ENCODE measurements at places on chromosomes 7 and 10.

GRCh38 chr10:63798599-63799498, 277.6 kb downstream of the REEP3 start:
- no peak for DNase-seq

DNA sequence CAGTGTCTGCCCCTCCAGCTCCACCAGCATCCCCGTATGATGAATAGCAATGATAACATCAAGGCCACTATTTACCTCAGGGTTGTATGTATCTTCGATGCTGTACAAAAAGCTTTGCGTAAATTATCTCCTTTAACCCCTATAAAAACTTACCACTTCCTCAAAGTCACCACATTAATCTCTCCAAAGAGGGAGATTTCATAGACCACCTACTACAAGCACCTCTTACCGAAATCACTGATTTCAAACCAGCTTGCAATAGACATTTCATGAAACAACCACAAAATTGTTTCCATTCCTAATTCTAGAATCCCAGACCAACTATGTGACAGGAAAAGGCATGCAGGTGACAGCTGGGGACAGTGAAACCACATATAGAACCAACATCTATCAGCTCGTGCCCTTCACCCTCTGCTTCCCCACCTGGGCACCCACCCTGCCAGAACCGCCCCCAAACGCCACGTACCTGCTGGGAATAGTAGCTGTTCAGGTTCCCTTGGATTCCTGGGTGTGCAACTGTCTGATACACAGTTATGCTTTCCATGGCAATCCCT, 20.1 kb upstream of the MMP21 start:
- no peak for DNase-seq

DNA sequence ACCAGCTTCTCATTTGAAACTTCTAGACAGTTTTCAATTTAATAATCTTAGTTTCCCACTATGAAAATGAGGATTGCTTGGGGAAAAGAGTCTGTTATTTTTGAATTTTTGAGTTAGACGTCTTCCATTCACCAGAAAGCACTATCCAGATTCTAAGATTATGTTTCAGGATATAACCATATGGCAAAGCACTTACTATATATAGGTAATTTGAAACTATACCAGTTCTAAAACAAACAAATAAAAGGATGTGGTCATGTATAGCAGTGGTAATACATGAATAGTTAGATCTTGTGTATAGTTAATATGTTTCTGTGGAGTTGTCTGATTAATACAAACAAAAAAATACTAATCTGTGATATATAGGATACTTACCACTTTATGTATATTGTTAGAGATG, 320.0 kb downstream of the EXOC4 start:
- no peak for DNase-seq

DNA sequence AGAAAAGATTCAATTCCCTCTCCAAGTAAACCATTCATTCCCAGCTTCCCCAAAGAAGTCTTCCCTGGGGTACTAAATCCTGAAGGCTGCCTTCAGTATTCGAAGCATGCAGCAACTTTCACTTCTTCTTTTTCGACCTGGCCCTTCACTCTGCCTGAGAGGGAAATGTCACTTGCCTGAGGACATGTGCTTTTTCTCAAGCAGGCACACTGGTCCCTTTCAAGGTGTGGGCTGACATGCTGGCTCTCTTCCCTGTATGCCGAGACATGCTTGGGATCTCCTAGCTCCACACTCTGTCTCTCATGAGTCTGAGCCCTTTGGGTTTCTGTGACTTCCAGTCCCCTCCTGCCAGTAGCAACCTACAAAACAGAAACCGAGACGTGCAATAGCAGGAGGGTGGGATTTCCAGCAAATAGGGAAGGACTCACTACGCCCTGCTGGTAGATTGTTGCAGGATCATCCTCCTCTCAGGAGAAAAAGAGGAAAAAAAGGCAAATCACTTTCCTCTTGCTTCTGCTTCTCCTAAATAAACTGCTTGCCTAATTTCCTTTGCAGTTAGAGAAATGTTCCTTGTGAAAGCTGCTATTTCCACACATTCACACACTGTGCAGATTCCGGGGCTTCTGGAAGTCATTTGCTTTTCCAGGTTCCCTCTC, 33.5 kb downstream of the FIGNL1 start:
- no peak for DNase-seq

GRCh38 chr10:86779220-86780017, 23.0 kb downstream of the BMPR1A start:
- DNase-seq, result no peak

DNA sequence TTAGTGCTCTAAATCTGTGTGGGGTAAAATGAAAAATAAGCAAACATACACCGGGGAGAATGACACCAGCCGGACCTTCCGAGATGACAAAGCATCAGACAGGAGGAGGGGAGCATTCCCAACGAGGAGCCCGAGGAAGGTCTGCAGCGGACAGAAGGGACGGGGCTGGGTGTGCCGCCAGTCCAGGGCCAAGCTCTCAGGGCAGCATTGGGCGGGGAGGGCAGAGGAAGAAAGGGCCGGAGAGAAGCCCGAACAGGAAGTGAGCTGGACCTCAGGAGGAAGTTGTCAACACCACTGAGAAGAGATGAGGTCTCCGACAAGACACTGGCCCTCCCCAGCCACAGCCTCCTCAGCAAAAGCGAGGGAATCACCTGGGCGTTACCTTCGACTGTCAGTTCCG, 182.6 kb upstream of the RNF32 start:
- no peak for DNase-seq

DNA sequence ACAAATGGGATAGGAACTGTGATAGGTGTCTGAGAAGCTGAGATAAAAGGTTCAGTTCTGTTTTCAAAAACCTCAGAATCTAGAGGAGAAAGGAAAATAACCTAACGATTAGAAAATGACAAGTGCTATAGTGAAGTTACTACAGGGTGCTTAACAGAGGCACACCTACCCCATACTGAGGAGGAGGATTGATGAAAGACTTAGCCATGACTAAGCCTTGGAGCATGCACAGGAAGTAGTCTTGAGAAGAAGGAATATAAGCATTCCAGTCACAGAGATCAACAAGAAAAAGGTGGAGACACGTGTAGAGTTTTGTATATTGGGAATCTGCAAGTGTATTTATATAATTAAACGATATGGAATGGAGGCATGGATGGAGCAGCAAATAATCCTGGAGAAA, 1225.5 kb upstream of the CELF2 start:
- no peak for DNase-seq

DNA sequence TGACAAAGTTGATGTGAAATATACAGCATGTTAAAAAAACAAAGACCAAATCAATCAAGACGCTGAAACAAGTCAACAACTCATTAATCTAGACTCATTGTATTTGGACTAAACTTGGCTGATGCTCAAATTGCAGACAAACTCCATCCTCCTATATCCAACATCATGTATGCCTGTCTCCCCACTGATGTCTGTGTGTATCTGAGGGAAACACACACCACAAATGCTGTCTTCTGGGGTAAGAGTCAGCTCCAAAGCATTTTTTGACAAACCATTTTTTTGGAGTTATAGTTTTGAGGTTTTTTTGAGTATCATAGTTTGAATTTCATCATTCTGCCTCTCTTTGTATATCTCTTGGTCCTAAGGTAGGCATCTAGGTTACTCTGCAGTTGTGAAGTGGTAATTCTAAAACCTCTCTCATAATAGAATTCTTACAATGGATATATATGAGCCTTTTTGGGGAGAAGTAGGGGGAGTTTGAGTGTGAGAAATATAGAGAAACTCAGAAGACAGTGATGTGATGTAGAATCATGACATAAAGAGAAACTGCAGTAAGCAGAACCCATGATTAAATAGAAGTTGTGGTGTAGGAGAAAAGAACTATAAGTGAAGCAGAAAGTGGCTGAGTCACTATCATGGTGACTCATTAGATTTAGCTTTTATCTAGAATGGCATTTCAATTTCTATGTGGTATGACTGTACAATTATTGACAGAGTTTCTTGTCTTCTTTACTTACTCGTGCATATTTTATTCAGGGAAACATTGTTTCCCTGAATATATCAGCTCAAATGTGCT, 1531.1 kb upstream of the LRRTM3 start:
- DNase-seq, result no peak

- peak; percentile 49 for DNase-seq
Observed at GRCh38 chr7:82413237-82413636, 30.3 kb downstream of the CACNA2D1 start.

- no peak for DNase-seq
Observed at GRCh38 chr7:155796381-155797261, 15.6 kb downstream of the SHH start.

DNA sequence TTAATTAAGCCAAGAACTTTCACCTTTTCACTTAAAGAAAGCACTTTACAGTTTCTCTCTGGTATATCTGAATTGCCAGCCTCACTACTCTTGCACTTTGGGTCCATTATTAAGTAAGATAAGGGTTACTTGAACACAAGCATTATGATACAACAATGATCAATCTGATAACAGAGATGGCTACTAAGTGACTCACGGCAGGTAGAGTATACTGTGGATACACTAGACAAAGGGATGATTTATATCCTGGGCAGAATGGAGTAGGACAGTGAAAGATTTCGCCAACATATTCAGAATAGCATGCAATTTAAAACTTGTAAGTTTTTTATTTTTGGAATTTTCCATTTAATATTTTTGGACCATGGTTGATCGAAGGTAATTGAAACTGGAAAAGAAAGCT, 34.3 kb upstream of the ITGB8 start:
- DNase-seq, result no peak
